ENCODE measurements at places on chromosomes 2 and 18. TPM values are rescaled to one million over a fixed set of nuclear protein-coding genes. Genes with fewer than 3 reads are reported as not detected.
A peak's percentile ranks its signal among the peaks of the same experiment; 100 is the strongest.

- DNase-seq: no peak
- H3K4me3 ChIP-seq: no peak overlapping the region
- no peaks in the 10 kb centered on the region for H3K36me3 ChIP-seq
Observed at GRCh38 chr2:205390866-205391265, 291.4 kb upstream of the NRP2 start.

DNA sequence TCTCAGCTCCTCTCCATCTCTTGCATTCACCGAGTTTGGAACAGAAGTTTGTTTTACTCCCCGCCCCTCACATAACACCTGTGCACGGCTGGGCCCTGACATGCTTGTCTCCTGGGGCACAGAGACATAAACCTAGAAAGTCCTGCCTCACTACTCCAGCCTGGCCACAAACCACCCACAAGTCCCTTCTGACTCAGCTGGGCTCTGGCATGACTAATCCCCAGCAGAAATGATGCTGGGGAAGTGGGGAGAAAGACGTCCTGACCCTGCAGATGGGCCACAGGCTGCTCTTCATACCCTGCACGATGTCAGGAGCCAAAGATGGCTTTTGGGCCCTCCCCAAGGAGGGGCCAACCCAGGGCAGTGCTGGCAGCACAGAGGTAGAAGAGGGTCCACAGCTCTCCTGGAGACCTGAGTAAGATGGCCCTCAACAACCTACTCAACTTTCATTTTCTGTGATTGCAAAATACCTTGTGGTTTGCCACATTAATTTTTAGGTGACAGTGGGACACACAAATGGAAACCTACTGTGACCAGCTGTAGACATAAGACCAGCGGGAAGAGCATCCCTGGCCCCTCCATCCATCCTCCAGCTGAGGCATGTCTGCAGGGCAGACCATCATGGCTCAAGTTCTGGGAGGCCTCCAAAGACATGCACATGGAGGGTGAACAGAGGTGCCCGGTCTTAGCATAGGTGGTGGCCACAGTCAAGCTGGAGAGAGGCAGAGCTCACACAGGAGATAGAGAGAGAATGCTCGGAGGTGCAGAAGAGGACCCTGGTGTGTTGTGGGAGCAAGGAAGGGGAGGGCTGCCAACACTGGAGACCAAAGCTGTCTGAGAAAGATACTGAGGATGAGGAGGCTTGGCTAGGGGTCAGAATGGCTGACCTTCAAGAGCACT lies 40.0 kb downstream of the DNMT3A start:
- H3K27ac ChIP-seq: no peak overlapping the region
- no peaks in the 10 kb centered on the region for H3K36me3 ChIP-seq
- H3K4me3 ChIP-seq: no peak overlapping the region
- H3K4me1 ChIP-seq: peaks cover under 1% of the 10 kb centered on the region
- DNase-seq: no peak

GRCh38 chr2:190587106-190587505 lies 52.6 kb upstream of the NEMP2 start:
- H3K27ac ChIP-seq: no peak overlapping the region
- no peaks in the 10 kb centered on the region for H3K36me3 ChIP-seq
- peaks cover 8% of the 10 kb centered on the region for H3K4me1 ChIP-seq
- no peaks in the 10 kb centered on the region for H3K27me3 ChIP-seq

The C1QL2 gene
- total RNA-seq: not detected

GRCh38 chr2:28413152-28413898 lies 20.7 kb downstream of the FOSL2 start:
- H3K36me3 ChIP-seq: peaks cover 53% of the 10 kb centered on the region
- no peak overlapping the region for H3K4me3 ChIP-seq
- H3K27ac ChIP-seq: no peak overlapping the region
- no peaks in the 10 kb centered on the region for H3K27me3 ChIP-seq
- H3K4me1 ChIP-seq: peaks cover 9% of the 10 kb centered on the region

GRCh38 chr2:27249891-27250651 lies 12.8 kb downstream of the SLC30A3 start:
- peaks cover 25% of the 10 kb centered on the region for H3K4me1 ChIP-seq
- DNase-seq: peak; percentile 68
- H3K27ac ChIP-seq: no peak overlapping the region
- no peaks in the 10 kb centered on the region for H3K27me3 ChIP-seq

The LYPD6 gene
- total RNA-seq: 0.06 TPM

DNA sequence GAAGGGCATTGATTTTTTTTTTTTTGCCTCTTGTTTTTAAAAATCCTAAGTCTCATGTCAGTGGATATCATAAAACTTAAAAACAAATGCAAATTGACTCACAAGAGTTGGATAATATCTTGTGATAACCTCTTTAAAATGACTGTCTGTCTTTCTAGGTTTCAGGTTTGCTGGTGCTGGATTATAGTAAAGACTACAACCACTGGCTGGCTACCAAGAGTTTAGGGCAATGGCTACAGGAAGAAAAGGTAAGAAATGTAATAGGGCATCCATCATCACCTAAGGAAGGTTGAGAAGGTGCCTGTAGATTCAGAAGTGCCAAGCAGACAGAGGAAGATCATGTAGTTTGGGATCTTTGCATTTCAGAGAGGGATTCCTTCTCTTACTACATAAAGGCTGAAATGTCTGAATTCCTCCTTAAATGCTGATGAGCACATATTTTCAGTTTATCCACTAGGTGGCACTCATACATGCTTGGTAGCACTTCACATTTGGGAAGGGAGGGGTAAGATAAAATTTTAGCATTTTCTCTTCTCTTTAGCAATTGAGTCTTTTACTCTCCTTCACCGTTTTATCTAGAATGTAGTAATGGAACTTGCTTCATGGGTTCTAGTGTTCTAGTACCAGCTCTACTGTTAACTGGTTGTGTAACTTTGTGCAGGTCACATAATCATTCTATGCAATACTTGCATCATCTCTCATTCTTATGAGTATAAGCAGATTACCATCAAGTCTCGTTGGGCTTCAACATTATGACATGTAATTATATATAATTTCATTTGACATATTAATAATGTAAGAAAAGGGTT lies 21.1 kb downstream of the CPS1 start:
- no peaks in the 10 kb centered on the region for H3K4me1 ChIP-seq
- peak; percentile 56 for DNase-seq
- H3K36me3 ChIP-seq: no peaks in the 10 kb centered on the region
- no peak overlapping the region for H3K27ac ChIP-seq
- no peak overlapping the region for H3K4me3 ChIP-seq

DNA sequence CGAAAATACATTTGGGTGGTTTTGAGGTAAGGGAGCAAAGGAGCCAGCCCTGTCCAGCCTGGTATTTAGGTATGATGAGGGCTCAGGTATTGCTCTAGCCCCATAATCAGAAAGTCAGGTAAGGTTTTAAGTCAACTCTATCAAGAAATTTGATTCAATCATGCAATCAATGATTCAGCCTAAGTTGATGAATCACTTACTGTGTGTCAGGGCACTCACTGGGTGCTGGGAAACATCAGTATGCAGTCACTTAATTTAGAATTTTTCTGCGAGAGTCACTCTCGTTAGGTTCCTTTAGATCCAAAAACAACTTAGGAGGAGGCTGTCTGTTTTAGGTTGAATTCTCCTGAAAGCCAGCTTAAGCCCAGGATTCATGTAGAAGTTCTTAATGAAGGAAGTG lies 17.7 kb upstream of the SERPINB2 start:
- no peak overlapping the region for H3K4me3 ChIP-seq
- H3K27ac ChIP-seq: no peak overlapping the region
- no peak for DNase-seq
- no peaks in the 10 kb centered on the region for H3K36me3 ChIP-seq
- H3K27me3 ChIP-seq: no peaks in the 10 kb centered on the region

- no peaks in the 10 kb centered on the region for H3K4me1 ChIP-seq
- no peak overlapping the region for H3K4me3 ChIP-seq
- no peaks in the 10 kb centered on the region for H3K36me3 ChIP-seq
- no peaks in the 10 kb centered on the region for H3K27me3 ChIP-seq
- H3K27ac ChIP-seq: no peak overlapping the region
Observed at GRCh38 chr18:48263914-48264902, 145.0 kb downstream of the ZBTB7C start.

- H3K36me3 ChIP-seq: no peaks in the 10 kb centered on the region
- H3K27ac ChIP-seq: peak overlapping the region; percentile 87
- H3K4me1 ChIP-seq: peaks cover 81% of the 10 kb centered on the region
Observed at GRCh38 chr2:222733846-222734702, 62.6 kb downstream of the MOGAT1 start.

The CARF gene
- total RNA-seq: 3.7 TPM

DNA sequence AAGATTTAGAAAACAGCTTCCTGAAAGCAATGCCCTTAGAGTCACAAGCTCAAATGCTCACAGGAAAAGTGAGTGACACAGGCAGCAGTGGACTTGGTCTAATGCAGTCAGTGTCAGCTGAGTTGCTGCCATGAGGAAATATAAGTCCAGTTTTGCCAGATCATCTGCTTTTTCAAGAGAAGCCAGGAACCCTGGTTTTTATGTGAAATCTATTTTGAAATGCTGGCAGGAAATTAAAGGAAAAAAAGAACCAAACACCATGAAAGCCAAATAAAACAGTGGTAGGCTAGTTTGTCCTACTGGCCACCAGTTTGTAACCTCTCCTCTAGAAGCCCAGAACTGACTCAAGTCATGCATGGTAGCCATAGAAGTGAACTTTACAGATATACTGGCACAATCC lies 109.2 kb downstream of the THADA start:
- no peaks in the 10 kb centered on the region for H3K27me3 ChIP-seq
- no peak overlapping the region for H3K27ac ChIP-seq
- 0 out of 2 replicates have a peak, but pooled peaks cover 8% of the 10 kb centered on the region for H3K4me1 ChIP-seq
- no peak overlapping the region for H3K4me3 ChIP-seq
- H3K36me3 ChIP-seq: no peaks in the 10 kb centered on the region

The IL36B gene
- not detected for total RNA-seq

DNA sequence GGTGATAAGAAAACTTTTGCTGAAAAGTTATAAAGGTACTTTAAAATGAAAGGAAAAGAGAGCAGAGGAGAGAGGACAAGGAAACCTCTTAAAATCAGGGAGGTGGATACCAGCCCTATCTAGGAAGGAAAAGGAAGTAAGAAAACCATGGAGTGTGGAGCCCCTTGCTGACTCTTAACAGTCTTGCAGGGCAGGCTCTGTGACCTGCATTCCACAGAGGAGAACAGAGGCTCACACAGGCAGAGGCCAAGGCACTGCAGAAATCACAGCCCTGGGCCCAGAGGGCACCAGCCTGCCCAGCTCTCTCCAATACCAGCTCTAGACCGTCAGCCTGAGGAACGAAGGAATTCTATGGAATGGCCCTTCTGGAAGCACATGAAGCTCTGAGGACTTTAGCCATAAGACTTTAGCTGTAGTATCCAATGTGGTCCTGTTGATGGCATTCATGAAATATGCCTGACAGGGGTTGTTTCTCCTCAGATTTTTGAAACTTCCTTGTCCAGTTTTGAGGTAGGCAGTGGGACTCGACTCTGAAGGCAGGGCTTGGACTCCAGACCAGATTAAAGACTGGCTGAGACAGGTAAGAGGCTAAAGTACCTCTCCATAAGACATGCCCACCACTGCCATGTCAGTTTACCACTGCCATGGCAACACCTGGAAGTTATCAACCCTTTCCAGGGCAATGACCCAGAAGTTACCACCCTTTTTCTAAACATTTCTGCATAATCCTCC lies 216.3 kb downstream of the ANAPC1 start:
- H3K4me3 ChIP-seq: no peak overlapping the region
- peak; percentile 64 for DNase-seq
- no peaks in the 10 kb centered on the region for H3K27me3 ChIP-seq
- no peaks in the 10 kb centered on the region for H3K36me3 ChIP-seq
- peaks cover 13% of the 10 kb centered on the region for H3K4me1 ChIP-seq
- H3K27ac ChIP-seq: no peak overlapping the region

DNA sequence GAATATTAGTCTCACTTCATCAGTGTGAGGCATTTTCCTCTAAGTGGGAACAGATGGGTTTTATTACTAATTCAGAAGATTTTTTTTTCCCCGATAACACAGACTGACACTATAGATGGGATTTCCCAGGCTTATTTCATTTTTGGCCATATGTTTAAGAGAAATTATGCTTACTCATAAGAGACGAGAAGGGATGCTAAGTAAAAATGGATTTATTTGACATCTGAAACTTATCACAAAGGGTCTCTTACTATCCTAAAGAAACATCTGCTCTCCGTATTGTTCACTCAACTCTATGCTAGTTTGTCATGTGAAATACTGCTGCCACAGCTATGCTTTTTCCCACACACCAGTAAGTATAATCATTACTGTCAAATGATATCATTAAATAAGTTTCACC lies 1476.3 kb downstream of the LRP1B start:
- H3K27ac ChIP-seq: no peak overlapping the region
- DNase-seq: no peak
- H3K4me3 ChIP-seq: no peak overlapping the region
- no peaks in the 10 kb centered on the region for H3K27me3 ChIP-seq
- no peaks in the 10 kb centered on the region for H3K36me3 ChIP-seq

The LDLRAD4 gene
- 10.4 TPM for total RNA-seq

The ALMS1 gene
- 28.8 TPM for total RNA-seq

- no peak overlapping the region for H3K27ac ChIP-seq
- H3K36me3 ChIP-seq: no peaks in the 10 kb centered on the region
- no peak overlapping the region for H3K4me3 ChIP-seq
- no peaks in the 10 kb centered on the region for H3K27me3 ChIP-seq
Observed at GRCh38 chr2:232104076-232104646, 142.6 kb downstream of the DIS3L2 start.

GRCh38 chr18:50097702-50098101 lies 97.2 kb downstream of the MYO5B start:
- no peaks in the 10 kb centered on the region for H3K36me3 ChIP-seq
- H3K4me3 ChIP-seq: no peak overlapping the region
- no peaks in the 10 kb centered on the region for H3K27me3 ChIP-seq
- no peak overlapping the region for H3K27ac ChIP-seq
- H3K4me1 ChIP-seq: peaks cover 22% of the 10 kb centered on the region

DNA sequence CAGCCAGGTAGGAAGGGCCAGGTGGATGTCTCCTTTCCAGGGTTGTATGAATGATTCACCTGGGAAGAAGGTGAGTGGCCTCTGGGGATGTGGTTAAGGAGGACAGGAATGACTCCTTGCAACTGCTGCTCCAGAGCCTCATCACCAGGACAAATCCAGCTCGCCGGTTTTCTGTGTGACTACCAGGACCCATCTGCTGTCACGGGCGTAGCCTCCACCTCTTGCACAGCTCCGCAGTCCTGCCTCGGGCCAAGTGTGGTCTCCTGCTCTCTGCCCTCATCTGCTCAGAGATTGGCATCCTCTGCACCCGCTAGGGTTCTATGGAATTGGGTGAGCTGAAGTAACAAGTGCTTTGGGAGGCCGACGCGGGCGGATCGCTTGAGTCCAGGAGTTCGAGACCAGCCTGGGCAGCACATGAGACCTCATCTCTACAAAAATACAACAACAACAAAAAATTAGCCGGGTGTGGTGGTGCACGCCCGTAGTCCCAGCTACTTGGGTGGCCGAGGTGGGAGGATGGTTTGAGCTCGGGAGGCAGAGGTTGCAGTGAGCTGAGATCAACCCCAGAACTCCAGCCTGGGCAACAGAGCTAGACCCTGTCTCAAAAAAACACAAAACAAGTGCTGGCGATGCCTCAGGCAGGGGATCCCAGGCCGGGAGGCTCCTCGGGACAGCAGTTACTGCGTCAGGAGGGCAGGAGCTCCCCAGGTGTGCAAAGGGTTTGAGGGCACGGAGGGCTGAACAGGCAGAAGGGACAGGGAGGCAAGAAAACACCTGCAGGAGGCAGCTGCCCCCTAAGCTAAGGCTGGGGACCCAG lies 831 bp upstream of the D2HGDH start:
- H3K27ac ChIP-seq: no peak overlapping the region
- peak overlapping the region; percentile 59 for H3K4me3 ChIP-seq
- DNase-seq: no peak
- no peaks in the 10 kb centered on the region for H3K27me3 ChIP-seq

- H3K36me3 ChIP-seq: peaks cover 11% of the 10 kb centered on the region
- H3K4me1 ChIP-seq: no peaks in the 10 kb centered on the region
- DNase-seq: no peak
- H3K27me3 ChIP-seq: no peaks in the 10 kb centered on the region
Observed at GRCh38 chr18:57480733-57481132, 45.6 kb downstream of the ONECUT2 start.

- H3K36me3 ChIP-seq: no peaks in the 10 kb centered on the region
- DNase-seq: no peak
- H3K27ac ChIP-seq: no peak overlapping the region
- no peaks in the 10 kb centered on the region for H3K4me1 ChIP-seq
Observed at GRCh38 chr2:68458981-68459380, 8.1 kb downstream of the FBXO48 start.
